ENCODE measurements at places on chromosomes 11 and 22.

DNA sequence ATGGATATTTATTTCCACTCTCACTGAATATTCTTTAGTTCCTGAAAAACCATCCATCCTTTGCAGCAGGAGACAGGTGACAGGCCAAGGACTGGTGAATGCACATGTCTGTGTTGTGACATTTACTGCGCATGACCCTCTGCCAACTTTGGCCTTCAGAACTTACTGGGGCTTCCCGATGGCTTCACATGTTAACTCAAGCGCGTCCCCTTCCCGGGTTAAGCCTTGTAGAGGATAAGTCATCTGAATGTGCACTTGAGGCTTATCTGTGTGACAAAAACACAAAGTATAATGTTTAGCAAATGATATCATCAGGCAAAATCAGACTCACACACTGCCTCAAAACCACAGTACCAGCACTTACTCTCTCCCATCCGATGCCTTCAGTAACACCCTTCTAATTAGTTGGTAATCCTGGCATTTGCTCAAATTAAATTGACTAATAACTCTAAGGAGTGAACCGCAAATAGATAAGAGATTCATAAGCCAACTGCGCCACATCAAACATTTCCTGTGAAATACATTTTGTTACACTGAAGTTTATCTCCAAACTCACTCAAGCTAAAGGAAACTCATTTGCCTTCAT, 286.4 kb downstream of the CADM1 start:
- DNase-seq: no peak

- DNase-seq: no peak
These were observed 4.9 kb upstream of the LINC01488 start for GRCh38 chr11:69476509-69476961.

- no peak for DNase-seq
These were observed 18.1 kb downstream of the CHST1 start for GRCh38 chr11:45647329-45647728.

GRCh38 chr11:15541079-15541478, 426.4 kb downstream of the INSC start:
- DNase-seq: no peak

GRCh38 chr11:28243581-28243980, 135.4 kb downstream of the METTL15 start:
- DNase-seq: no peak

DNA sequence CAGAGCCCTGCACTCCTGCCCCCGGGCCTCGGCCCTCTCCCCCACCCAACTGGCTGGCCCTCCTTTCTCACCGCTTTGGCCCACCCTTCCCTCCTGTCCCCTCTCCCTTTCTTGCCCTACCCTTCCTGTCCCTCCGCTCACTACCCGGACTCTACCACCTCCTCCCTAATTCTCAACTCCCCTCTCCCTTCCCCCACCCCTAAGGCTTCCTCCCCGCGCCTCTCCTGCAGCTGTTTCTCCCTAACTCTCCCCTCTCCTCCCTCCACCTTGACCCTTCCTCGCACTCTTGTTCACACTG, 421 bp downstream of the SLC15A3 start:
- no peak for DNase-seq

- no peak for DNase-seq
These were observed 69.1 kb downstream of the SLC17A6 start for GRCh38 chr11:22407267-22407666.

GRCh38 chr22:19258371-19258770, 33.1 kb downstream of the CLTCL1 start:
- no peak for DNase-seq

- peak; percentile 99 for DNase-seq
These were observed 15.1 kb downstream of the POU2AF1 start for GRCh38 chr11:111363985-111364384.

GRCh38 chr11:67421430-67422031, 6.1 kb downstream of the CARNS1 start:
- no peak for DNase-seq

DNA sequence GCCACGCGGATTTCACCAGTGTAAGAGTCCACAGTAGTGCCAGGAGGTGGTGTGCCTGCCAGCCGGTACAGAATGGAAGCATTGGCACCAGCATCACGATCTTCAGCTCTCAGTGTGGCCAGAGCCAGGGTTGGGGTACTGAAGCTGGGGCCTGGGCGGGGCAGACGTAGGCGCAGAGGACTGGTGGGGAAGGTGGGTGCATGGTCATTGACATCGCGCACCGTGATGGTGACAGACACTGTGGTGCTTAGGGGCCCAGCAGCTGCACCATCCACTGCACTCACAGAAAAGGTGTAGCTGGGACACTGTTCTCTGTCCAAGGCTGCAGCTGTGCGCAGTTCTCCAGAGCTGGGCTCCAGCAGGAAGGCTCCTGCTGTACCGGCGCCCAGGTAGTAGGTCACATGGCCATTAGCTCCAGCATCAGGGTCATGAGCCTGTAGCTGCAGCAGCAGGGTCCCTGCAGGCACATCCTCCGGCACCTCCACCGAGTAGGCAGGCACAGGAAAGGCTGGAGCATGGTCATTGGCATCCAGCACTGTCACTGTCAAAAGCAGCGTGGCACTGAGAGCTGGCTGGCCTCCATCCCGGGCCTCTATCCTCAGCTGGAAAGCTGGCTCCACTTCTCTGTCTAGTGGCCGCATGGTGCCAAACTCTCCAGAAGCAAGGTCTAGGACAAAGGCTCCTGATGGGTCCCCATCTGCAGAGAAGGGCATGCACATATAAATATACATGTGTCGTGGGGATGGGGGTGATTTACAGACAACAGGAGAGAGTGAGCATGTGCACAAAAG, 7.9 kb upstream of the TPP1 start:
- DNase-seq: no peak

DNA sequence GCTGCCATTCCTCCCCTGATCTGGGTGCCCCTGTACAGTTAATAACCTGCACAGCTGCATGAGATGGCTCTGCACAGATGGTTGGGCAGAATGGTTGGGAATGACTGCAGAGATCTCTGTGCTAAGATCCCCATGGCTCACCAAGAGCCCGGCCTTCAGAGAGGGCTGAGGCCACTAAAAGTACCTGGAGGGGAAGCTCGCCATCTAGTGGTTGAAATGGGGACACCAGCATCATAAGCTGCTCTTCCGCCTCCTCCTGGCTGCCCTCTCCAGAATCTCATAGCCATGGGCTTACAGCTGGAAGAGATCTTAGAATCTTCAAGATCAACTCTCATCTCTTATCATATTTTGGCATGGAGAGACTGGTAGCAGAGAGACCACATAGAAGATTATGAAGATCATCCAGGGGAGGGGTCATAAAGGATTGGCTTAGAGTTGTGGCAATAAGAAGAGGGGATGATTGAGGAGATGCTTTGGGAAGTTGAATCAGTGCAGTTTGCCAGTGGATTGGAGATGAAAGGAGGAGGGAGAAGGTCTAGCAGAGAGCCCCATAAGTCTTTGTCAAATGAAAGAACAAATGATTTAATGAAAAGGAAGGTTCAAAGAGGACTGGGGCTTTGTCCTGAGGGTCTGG, 22.0 kb upstream of the TLCD5 start:
- peak; percentile 89 for DNase-seq

GRCh38 chr11:29025001-29025400, 916.8 kb downstream of the METTL15 start:
- DNase-seq: no peak

DNA sequence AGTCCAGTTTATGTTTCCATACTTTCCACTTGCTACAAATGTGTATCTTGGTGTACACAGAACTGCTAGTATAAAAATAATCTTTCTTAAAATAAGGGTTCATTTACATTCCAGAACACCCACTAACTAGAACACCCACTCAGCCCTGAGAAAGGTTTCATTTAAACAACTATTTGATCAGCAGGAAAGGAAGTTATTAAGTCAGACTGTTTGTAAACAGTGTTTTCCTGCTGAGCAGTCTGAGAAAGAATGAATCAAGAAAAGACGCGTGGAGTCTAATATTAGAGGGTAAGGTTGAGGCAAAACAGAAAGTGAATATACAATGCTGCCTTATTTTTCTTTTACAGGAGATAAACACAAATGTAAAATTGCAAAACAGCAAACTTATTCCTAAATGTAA, 32.7 kb downstream of the NARS2 start:
- no peak for DNase-seq

DNA sequence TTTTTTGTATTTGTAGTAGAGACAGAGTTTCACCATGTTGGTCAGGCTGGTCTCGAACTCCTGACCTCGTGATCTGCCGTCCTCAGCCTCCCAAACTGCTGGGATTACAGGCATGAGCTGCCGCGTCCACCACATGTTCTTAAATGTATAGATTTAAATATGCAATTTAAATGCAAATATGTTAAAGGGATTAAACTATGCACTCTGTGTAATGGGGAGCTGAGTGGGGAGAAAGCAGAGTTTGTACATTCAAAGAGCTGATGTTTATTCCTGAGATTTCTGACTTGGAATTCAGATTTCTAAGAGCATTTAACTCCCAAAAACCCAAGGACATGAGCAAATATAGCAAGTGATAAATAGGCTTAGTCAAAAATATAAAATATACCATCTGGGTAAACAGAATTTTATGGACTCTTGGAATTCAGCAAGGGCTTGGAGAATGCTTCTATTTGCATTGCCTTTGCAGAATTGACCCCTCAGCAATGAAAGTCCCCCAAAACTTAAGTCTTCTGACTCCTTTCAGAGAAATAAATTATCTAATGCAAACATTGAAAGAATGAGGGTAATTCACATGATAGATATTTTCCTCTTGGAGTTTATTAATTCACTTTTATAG, 170.6 kb downstream of the LUZP2 start:
- no peak for DNase-seq
